Right renal cortex interstitium (tissue), 3 donors: ENCODE measurements at places on chromosomes 11 and 22. TPM values are rescaled to one million over a fixed set of nuclear protein-coding genes. Genes with fewer than 3 reads are reported as not detected.

ELFN2 gene
- 1.4 TPM for polyA plus RNA-seq

ISX gene
- polyA plus RNA-seq, result 0.31 TPM

BCO2 gene
- polyA plus RNA-seq, result 3.1 TPM

DNA sequence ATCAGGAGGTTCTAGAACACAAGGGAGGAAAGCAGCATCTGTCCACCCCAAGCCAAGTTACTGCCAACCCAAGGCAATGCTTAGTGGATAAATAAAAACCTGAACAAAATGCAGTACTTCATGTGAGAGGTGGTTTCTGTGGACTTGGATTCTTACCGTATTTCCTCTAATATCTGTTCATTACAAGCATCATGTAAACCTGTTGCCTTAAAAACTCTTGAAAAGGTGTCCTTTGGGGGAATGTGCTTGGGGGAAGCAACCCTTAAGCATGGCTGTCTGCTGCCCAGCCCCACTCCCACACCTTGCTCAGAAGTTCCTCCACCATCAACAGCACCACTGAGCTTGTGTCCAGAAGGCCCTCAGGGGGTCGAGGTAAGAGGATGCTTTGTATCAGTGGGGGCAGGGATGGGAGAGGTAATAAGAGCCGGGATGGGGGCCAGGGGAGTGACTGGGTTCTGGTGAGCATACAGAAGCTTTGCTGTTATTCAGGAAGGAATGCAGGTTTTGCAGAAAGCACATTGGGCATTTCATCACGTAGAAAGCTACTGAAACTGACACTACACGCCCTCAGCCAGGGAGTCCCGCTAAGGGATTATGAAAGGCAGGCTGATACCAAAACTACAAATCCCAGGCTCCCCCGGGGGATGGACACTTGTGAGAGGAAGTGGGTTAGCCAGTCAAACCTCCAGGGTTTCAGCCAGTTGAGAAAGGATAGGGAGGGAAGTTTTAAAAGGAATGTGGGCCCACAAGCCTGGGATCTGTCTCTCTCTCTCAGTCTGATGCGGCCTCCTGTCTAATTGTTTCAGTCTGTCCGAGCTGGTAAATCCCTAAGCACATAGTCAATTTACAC is 52.0 kb downstream of the KCNJ1 start:
- DNase-seq, result no peak

DNA sequence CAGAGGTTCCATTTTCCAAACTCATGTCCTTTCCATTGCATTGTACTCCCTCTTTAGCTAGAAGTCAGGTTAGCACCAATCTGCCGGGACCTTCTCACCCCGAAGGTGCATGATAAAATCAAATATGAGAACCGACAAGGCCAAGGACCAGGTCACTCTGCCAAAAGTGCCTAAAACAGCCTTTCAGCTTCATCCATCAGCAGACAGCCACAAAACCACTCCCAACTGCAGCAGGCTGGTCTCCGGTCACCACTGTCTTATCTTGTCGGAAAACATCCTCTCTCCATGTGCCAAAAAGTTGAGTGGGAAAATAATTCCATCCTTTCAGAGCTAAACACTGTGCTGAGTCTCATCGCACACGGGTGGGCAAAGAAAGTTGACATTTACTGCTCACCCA is 1.4 kb downstream of the PI4KA start:
- no peak for DNase-seq

DNA sequence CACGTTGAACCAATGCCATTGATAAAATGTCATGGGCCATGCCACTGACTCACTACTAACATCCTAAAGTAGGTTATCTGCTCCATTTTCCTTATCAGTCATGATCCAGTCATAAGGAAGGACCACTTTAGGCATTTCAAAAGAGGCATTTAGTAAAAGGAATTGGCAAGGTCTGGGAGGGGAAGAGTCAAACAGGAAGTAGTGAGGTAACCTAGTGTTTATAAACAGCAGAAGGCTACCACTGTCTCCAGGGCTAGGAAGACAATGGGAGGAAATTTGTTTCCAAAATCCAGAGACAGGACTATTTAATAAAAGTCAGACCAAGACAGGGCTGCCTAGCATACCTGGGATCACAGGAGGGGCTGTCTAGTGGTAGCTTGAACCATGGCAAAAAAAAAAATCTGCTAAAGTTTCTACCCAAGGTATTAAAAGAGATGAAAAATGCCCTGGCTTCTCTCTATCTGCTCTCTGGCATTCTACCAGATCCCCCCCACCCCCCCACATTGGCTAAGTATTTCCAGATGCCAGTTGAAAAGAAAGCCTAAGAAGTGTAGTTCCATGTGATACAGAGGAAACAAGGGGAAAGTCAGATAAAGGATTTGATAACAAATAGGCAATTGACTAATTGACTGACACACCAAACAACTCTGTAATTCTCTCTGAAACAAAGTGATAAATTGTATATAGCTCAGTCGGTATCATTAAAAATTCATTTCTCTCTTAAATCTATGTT is 50.4 kb upstream of the C11orf87 start:
- no peak for DNase-seq
